ENCODE measurements at places on chromosomes 11 and 22.

- no peak for DNase-seq
Observed at GRCh38 chr11:81278991-81279390, 1454.7 kb downstream of the FAM181B start.

DNA sequence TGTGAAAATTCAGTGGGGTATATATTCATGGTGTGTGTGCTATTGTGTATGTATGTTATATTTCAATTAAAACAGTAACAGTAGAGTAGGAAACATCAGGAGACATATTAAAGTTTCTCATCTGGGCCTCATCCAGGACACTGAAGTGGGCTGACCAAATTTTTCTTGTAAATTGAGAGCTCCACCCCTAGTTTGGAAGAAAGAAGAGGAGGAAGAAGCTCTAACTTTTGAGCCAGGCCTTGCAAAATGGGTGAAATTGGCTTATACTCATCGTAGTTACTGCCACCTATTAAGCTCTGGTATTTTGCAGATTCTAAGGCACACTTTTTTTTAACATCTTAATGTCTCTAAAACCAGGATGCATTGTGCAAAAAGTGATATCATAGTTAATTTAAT lies 33.7 kb downstream of the TSPAN18 start:
- no peak for DNase-seq

- DNase-seq: no peak
Observed at GRCh38 chr11:103368145-103368544, 258.9 kb downstream of the DYNC2H1 start.

DNA sequence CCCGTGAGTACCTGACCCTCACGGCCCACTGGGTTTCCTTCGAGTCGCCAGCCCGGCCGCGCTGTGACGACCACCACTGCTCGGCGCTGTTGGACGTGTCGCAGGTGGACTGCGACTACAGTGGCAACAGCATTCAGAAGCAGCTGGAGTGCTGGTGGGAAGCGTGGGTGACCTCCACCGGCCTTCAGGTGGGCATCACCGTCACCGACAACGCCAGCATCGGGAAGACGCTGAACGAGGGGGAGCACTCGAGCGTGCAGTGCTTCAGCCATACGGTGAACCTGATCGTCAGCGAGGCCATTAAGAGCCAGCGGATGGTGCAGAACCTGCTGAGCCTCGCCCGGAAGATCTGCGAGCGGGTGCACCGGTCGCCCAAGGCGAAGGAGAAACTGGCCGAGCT lies 32.2 kb downstream of the ZBED4 start:
- DNase-seq: no peak

DNA sequence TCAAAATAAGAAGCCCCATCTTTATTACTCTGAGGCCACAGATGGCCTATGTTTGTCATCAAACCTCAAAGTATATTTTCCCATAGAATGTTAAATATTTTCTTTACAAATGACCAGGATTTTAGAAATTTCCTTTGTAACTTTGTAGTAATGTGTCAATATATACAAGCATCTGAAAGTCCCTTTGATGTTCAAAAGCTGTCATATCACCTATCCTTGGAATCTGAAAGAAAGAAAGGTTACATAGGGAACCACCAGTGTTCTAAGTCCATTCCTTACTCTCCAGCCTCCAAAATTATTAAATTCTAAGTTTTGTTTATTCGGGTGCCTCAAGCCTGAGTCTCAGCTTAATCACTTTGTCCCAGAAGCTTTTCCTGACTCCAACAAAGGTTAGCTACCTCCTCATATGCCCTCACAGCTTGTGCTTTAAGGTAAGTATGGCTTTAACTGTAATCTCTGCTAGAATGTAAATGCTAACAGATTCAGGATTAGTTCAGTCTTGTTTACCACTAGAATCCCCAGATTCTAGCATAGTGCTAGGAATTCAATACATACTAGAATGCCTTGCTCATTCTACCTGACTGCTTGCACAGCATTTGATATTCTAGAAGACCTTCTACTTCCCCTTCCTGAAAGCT lies 32.3 kb downstream of the CCDC34 start:
- DNase-seq: no peak

GRCh38 chr11:2443881-2444820 lies at the start of gene TRPM5:
TSS of gene TRPM5 (minus strand) at chr11:2444514. CDS start at chr11:2423036, 21,478 bp downstream.
- DNase-seq: peak; percentile 75
